ENCODE measurements at places on chromosomes 2 and 18.

DNA sequence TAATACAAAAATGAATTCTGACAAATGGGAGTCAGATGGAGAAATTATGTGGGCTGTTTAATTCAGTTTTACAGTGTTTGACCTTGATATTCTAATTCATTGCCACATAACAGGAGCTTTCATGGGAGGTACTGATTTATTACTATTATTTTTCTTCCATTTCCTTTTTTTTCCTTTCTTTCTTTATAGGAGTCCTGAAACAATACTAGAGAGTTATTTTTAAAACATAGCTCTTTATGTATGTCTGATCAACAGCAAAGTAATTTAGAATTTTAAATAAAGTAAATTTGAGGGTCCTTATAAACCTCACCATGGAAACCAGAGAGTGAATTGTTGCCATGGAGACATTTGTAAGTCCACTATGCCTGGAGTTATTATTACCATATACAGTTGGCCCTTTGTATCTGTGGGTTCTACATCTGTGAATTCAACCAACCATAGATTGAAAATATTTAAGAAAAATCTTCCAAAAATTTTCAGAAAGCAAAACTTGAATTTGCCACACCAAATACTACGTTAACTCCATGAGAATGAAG is 40.9 kb upstream of the PPP4R1 start:
- ATAC-seq: no peak

DNA sequence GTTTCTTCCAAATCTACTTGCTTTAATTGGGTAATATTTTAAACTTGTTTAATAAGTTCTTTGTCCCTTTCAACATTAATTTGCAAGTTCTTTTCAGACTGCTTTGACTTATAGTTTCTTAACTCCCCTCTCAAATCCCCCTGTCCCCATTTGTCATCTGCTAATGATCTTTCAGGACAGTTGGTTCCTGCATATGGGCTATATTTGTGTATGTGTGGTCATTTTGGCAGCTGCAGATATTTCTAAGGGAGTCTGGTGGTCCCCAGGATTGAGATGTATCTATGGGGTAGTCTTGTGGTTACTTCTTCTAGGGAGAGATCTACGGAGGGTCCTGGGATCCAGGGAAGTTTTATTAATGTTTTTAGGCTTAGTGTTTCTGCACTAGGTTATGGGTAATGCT is 120.6 kb upstream of the SP3 start:
- no peak for ATAC-seq

- ATAC-seq: no peak
These were observed 126.0 kb upstream of the ACVR2A start for GRCh38 chr2:147718831-147719230.

- ATAC-seq: no peak
These were observed 16.3 kb downstream of the HS1BP3 start for GRCh38 chr2:20634507-20635112.

GRCh38 chr2:74099271-74099670 is 48.4 kb downstream of the BOLA3 start:
- ATAC-seq: no peak

DNA sequence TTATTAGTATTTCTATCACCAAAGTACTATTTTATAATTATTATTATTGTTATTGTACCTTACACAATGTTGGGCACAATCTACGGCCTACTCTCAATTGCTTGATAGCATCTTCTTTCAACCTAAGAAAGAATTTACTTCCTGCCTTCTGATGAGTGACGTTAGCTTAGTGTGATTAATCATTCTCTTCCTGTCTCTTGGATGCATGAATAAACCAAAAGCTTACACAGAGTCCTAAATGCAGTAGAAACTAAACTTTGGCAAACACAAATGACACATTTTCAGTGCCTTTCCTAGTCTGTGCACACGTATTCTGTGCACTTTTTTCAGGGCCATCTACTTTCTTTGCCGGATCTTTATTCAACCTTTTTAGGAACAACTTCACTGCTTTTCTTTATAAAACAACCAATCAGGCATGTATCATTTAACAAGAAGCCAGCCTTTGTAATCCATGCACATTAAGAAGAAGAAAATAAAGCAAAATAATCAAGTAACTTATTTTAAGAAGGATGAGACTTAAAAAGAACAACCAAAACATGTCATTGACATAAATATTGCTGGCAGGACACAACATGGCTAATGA is 19.1 kb downstream of the TRAK2 start:
- ATAC-seq: peak; percentile 96

GRCh38 chr2:232761301-232761907 is 15.0 kb downstream of the KCNJ13 start:
- ATAC-seq: no peak

- no peak for ATAC-seq
These were observed 233.7 kb downstream of the EN1 start for GRCh38 chr2:118613737-118614136.

DNA sequence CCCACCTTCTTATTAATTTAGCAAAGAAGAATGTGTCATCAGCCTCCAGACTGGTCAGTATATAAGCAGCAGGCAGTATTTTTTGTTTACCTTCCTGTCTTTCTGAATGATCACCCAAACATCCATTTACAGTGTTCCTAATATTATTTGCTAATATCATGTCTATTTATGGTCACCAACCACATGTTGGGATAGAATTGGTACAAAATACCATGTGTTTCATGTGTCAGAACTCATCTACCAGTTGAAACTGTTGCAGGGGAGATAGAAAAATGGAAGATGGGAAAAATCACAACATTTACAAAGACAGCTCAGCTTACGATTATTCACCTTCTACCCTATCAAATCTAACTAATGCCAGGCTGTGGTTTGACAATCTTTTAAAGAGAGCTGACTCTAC is 66.2 kb downstream of the ANKRD44 start:
- no peak for ATAC-seq

- no peak for ATAC-seq
These were observed 151.4 kb downstream of the LDLRAD4 start for GRCh38 chr18:13369756-13370510.

- no peak for ATAC-seq
These were observed 70.5 kb upstream of the TTC39C start for GRCh38 chr18:23943903-23944624.

GRCh38 chr2:130949954-130950353 is 113.2 kb downstream of the ARHGEF4 start:
- no peak for ATAC-seq

DNA sequence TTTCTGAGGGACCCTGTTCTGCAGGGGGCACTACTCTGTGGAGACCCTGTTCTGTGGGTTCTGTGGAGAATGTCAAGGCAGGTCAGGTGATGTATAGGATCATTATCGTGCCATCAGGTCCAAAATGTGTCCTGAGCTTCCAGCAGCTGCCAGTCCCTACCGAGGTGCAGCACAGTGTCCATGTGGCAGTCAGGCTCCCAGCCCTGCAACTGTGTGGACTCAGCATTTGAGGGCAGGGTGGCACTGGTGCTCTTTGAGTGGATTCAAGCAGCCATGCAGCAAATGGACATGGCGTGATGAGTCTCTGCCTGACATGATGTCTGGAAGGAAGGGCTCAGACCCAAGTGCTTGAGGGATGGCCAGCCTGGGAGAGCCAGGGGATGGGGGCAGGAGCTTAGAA is 35.0 kb downstream of the STK25 start:
- ATAC-seq: no peak

GRCh38 chr2:72893594-72894319 is 6.5 kb downstream of the SPR start:
- ATAC-seq: peak; percentile 50

DNA sequence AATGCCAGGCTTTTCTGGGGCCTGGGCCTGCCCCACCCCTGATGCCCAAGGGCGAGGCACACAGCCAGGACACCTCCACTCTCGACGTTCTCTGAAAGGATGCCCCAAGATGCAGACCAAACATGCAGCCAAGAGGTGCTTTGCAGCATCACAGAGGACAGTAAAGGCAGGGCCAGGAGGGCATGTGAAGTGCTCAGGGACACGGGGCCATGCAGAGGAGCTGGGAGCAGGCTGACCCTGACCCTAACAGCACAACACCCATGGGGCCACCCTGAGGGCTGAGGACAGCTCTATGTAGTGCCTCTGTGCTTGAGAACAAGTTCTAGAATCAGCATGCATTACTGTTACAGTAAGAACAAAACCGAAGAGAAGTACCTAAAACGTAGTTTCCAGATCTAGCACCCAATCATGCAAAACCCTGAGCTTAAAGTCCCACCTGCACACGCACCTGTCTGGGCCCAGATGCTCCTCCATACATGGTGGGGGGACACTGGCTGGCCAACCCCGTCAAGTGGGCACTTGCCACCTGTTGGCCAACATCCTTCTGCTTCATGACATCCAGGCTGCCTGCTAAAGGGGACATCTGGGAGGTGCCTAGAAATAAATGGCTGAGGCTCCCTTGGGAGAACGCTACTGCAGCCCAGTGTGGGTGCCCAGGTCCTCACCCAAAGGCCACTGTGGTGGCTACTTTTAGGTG is 15.4 kb downstream of the HS6ST1 start:
- ATAC-seq: no peak

- ATAC-seq: no peak
These were observed 49.1 kb upstream of the HS6ST1 start for GRCh38 chr2:128367601-128368359.

GRCh38 chr2:78984386-78984785 is 41.1 kb upstream of the REG3G start:
- ATAC-seq: no peak

- no peak for ATAC-seq
These were observed 10.1 kb upstream of the CD226 start for GRCh38 chr18:69957747-69958146.

- no peak for ATAC-seq
These were observed 55.9 kb downstream of the FAM178B start for GRCh38 chr2:96930351-96931010.

GRCh38 chr2:198106621-198107385 is 302.4 kb downstream of the PLCL1 start:
- no peak for ATAC-seq

- no peak for ATAC-seq
These were observed 3.1 kb downstream of the DNAH6 start for GRCh38 chr2:84519332-84519957.

DNA sequence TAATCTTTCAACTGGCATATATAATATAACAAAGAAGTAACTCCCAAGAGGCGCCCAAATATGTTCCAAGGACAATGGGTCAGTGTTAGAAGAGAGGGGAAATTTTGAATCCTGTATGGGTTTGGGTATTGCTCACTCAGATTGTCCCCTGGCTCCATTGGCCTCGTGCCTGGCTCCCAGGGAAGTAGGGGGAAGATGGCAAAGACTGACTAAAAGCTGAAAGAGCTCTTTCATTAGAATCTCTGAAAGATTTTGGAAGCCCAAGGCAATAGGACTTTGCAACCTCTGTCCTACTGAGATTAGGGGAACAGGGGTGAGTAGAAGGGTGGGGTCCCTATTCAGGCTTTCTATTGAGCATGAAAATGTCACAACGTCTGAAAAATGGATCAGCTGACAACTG is 1272.8 kb upstream of the ZEB2 start:
- ATAC-seq: no peak

DNA sequence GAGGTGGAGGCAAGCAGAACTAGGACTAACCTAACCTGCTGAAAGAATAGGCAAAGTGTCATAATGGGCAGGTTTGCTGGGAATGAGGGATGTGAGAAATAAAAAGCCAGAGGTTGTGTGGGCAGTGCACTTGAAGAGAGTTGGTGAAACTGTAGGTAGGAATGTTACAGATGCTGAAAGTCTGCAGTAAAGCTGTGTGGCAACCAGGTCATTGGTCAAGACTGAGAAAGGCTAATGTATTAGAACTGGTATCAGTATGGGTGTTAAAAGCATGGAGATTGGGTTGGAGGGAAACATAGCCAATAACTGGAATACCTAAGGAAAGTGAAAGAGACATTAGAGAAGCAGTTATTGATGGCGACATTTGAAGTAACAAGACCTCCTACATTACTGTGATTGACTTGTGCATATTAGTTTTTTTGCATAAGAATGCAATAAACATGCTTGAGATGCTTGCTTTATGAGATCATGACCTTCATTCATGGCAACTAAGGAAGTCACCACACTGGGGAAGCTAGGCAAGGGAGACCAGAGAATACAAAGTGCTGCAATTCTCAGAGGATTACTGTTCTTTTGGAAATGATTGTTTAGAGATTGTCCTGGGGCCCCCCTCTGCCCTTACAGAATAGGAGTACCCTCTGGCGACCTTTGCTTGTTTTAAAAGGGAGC is 11.8 kb downstream of the GULP1 start:
- no peak for ATAC-seq

DNA sequence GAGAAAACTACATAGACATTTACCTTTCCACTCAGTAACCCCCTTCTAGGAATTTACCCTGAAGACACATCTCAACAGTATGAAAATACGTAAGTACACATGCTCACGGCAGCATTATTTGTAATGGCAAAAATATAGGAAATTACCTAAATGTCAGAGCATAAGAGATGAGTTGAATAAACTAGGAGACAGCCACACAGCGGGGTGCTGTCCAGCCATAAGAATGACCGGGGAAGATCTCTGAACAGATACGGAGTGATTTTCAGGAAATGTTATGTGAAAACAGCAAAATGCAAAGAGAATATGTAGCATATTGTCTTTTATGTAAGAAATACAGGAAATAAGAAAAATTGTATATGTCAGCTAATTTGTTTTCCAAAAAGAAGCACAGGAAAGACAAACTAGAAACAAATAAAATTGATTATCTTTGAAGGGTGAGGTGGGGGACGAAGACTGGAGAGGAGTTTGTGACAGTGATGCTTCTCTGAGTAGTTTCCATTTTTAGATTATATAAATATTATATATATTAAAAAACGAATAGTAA is 195.4 kb downstream of the HAUS1 start:
- no peak for ATAC-seq

GRCh38 chr2:31318361-31319336 is 84.7 kb downstream of the EHD3 start:
- ATAC-seq: no peak

GRCh38 chr18:48607056-48607984 is 68.5 kb downstream of the CTIF start:
- ATAC-seq: no peak

GRCh38 chr2:45184606-45185005 is 175.4 kb upstream of the SIX2 start:
- ATAC-seq: no peak

- ATAC-seq: no peak
These were observed 94.7 kb upstream of the FAM136A start for GRCh38 chr2:70396612-70397011.

DNA sequence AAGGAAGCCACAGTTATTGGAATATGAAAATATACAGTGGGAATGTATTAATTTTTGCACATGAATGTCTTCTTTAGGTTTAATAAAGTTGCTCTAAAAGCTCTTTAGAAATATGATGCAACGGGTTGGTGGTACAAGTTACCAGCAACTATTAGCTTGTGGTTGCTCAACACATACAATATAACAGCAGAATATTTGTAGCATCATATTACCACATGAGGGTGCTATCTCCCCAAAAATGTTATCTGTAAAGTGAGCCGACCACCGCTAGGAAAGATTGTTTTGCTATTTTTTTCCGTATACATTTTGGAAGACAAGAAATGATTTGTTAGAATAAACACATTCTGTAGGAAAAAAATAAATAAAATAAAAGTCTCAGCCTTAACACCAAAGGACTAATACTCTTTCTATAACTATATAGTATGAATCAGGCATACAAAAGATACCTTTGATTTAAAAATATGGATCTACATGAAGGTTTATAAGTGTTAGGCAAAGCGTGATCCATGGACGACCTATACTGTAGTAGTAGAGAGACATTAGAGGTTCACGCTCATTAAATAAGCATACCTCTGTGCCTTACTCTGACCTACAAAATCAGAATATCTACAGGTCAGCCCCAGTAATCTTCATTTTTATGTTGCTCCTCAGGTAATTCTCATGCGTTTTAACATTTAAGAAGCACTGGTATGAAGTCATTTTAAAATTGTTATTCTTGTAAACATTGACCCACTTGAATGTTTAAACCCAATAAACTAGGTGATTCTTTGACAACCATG is 1110.6 kb upstream of the ACVR2A start:
- no peak for ATAC-seq

GRCh38 chr18:69755041-69755440 is 192.6 kb downstream of the CD226 start:
- no peak for ATAC-seq

Data from activated CD4-positive, CD25-positive, alpha-beta regulatory T cell treated with anti-CD3 and anti-CD28 coated beads, Interleukin-2, amount 50 U/mL, for 24 hours (primary cell).